ENCODE measurements at places on chromosomes 2 and 18.

- H3K4me3 ChIP-seq: no peak overlapping the region
- H3K4me1 ChIP-seq: peaks cover 62% of the 10 kb centered on the region
- peaks cover 9% of the 10 kb centered on the region for H3K36me3 ChIP-seq
- H3K27me3 ChIP-seq: no peaks in the 10 kb centered on the region
- H3K27ac ChIP-seq: no peak overlapping the region
Observed at GRCh38 chr18:28161608-28162599, 15.0 kb downstream of the CDH2 start.

DNA sequence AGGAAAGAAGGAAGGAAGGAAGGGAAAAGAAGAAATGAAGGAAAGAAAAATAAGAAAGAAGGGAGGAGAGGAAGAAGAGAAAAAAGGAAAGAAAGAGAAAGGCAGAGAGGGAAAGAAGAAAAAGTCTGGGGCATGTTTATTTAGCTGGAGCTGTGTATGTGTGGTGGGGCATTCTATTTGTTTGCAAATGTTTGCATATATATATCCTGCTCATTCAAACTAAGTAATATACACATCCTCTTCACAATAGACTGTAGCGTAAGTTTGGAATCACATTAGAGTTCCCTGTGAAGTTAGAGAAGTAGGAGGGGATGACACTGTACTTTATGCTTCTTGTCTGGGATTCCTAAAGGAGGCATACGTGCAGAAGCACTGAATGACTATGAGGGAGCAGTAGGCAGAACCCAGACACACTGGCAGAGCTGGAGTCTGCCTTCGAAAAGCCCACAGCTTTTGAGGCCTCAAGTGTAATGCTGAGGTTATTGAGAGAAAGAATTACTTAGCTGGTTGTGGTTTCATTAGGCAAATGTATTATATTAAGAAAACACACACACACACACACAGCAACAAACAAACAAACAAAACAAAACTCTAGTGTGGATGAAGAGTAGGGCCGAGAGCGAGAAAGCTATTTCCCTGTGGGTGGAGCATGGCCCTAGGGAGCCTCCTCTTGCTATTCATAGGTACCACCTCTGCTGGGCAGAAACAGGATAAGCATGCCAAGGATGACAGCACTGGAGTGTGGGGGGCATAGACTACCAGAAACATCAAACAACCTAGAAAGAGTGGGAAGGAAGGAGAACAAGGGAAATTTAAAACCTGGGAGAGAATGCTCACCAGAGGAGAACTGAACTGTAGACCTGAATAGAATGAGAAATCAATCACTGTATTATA lies 905.1 kb upstream of the NXPH2 start:
- no peak overlapping the region for H3K27ac ChIP-seq
- H3K36me3 ChIP-seq: no peaks in the 10 kb centered on the region
- DNase-seq: no peak
- H3K4me1 ChIP-seq: peaks cover 13% of the 10 kb centered on the region
- H3K4me3 ChIP-seq: no peak overlapping the region
- H3K27me3 ChIP-seq: no peaks in the 10 kb centered on the region

DNA sequence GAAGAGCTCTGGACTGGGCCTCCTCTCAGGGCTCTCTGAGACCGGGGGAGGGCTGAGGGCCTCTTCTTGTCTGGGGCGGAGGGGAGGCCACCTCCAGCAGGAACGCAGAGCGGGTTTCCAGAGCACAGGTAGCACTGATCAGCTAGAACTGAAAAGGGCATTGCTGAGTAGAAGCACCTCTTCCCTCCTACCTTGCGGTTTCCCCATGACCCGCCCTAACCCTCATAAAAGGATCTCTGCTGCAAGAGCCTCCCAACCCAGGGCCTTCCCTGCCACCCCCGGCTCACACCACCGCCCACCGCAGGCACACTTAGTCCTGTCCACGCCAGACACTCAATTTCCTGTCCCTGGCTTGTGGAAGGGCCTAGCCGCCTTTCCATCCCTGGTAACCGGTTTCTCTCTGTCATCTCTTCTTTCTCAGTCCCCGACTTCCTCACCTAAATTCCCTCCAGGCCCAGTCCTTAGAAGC lies 966 bp downstream of the ADCY3 start:
- H3K27me3 ChIP-seq: peaks cover 2% of the 10 kb centered on the region
- no peak overlapping the region for H3K27ac ChIP-seq
- peaks cover 29% of the 10 kb centered on the region for H3K4me1 ChIP-seq
- no peak for DNase-seq

DNA sequence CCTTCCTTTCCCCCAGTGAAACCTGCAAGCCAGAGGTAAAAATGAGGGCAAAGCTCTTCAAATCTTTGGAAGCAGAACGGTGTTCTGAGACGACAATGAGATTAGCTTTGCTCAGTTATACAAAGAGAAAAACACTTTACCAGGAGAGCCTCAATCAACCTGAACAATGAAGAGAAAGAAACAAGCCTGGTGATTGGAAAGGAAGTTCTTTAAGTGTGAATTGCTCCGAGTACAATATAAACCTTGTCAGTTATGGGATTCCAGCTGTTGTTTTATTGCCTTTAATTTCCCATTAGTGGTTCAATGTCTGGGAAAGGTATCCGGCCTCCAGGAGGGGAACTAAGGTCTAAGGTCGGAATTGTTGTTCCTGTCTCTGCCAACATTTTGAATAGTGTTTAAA lies 901.6 kb downstream of the EPHA4 start:
- DNase-seq: no peak
- H3K36me3 ChIP-seq: peaks cover 5% of the 10 kb centered on the region
- peaks cover 8% of the 10 kb centered on the region for H3K4me1 ChIP-seq
- peaks cover 2% of the 10 kb centered on the region for H3K27me3 ChIP-seq
- H3K27ac ChIP-seq: no peak overlapping the region

DNA sequence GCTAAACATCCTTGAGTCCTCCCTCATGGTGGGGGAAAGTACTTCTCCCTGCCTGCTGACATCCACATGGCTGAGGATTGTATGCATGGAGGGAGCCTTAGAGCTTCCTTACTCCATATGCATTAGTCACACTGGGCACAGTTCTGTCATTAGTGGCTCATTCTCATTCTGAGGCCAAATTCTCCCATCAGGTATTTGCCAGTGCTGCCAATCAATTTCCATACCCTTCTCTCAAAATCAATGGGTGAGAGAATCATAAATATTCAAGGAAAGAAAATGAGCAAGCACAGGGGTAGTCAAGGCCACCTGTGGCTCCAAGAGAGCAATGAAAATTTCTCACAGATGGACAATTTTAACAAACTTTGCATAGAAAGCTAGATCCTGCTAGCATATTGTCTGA lies 422.6 kb upstream of the SETBP1 start:
- peaks cover 7% of the 10 kb centered on the region for H3K36me3 ChIP-seq
- H3K27ac ChIP-seq: no peak overlapping the region
- DNase-seq: no peak
- H3K27me3 ChIP-seq: no peaks in the 10 kb centered on the region
